Hippocampal formation (tissue), 2 donors: ENCODE measurements at places on chromosomes 1 and 21.

GRCh38 chr1:186888367-186888766 is 59.6 kb downstream of the PLA2G4A start:
- DNase-seq, result no peak

DNA sequence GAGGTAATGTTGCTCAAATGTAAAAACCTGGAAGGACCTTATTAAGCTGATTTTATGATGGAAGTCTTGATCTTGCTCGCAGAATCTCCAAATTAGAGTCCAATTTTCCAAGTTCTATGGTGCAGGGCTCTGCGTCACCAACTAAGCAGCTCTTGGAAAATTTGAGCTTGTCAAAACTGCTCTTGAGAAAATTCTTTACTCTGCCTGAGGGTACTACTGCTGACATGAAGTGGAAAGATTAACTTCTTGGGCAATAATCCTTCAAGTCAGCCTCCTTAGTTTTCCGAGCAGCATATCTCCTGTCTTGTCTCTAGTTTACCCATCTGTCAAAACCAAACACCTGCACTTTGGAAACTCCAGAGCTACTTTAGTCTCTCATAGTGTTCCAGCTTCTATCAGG is 293.7 kb downstream of the KCTD3 start:
- no peak for DNase-seq

GRCh38 chr1:57854436-57854835 is 430.6 kb upstream of the DAB1 start:
- DNase-seq, result no peak

GRCh38 chr1:145846201-145846612 is 777 bp downstream of the NUDT17 start:
- DNase-seq, result no peak

DNA sequence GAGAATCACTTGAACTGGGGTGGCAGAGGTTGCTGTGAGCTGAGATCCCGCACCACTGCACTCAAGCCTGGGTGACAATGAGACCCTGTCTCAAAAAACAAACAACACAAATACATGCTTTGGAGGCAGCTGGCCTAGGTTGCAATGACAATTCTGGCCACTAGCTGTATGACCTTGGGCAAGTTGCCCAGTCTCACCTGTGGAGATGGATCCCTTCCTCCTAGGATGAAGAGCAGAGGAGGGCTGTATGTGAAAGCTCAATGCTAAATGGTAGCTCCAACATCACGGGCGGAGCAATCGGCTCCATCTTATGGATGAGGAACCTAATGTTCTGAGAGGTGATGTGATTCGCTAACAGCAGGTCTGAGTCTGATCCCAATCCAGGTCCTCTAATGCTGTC is 20.6 kb downstream of the ADORA1 start:
- no peak for DNase-seq

GRCh38 chr1:230340526-230341161 is 85.5 kb downstream of the PGBD5 start:
- no peak for DNase-seq

- no peak for DNase-seq
These were observed 605 bp downstream of the TNFRSF9 start for GRCh38 chr1:7940034-7940433.

- no peak for DNase-seq
These were observed 215.4 kb downstream of the ASTN1 start for GRCh38 chr1:176949033-176949662.

DNA sequence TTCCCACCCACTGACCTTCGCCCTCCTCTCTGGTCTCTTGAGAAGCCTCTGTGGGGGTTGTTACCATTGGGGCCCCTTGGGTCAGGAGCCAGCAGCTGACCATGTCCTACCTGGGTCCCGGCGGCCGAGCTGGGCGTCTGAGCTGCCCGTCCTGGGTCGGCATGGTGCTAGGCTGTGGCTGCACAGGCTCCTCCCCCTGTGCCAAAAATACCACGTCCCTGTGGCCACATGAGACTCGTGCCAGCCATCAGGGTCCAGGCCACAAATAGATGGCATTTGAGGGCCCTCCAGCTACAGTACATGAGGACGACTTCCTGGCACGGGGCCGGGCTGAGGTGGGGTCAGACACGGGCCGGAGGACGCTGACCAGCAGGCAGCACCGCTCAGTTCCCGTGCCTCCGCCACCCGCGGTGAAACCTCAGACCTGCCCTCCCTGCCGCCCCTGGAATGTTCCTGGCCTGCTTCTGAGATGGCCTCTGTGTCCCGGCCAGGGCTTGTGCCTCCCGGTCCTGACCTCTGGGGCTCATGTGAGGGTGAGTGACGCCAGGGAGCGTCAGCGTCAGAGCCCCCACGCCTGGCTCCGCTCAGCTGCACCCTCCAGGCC is at the start of gene PERM1:
Gene PERM1 (minus strand): TSS at position 139 of the 604 bp plus-strand sequence. CDS start 1,064 bp downstream, outside the sequence.
- no peak for DNase-seq

- no peak for DNase-seq
These were observed 124.0 kb downstream of the BRINP3 start for GRCh38 chr1:190353538-190354101.

- DNase-seq, result no peak
These were observed 163.3 kb downstream of the DHRS3 start for GRCh38 chr1:12454406-12455391.

DNA sequence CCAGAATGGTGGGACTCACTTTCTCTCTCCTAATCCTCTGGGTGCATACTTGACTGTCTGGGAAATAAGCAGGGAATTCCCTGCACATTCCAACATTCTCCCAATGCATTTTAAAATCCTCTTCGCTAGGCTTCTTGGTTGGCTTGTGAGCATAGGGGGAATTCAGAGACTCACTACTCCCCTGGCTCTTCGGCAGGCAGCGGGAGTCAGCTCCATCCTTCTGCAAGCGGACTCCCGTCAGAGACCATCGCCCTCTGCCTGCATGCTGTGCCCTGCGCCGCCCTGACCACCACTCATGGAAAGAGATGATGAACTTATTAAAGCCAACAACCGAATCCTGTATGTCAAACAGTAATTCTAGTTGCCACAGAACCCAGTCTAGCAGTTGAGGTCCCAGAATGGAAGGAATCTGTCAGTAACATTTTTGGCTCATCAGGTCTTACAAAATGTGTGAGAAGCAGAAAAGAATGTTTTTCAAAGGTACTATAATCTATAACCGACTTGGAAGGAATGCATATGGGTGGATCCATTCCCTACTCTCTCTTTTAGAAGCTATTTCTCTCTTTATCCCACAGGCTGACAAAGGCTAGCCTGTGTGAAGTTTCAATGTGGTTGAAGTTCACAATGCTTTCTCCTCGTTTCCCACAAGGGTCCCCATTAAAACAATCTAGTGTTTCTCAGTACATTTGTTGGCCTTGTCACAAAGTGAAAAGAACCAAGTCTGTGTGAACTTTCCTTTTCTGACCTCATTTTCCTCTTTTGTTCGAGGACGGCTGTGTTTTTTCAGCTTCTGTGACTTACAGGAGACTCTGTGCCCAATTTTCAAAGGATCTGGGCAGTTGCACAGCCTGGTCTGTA is 119.1 kb upstream of the ADAR start:
- no peak for DNase-seq

DNA sequence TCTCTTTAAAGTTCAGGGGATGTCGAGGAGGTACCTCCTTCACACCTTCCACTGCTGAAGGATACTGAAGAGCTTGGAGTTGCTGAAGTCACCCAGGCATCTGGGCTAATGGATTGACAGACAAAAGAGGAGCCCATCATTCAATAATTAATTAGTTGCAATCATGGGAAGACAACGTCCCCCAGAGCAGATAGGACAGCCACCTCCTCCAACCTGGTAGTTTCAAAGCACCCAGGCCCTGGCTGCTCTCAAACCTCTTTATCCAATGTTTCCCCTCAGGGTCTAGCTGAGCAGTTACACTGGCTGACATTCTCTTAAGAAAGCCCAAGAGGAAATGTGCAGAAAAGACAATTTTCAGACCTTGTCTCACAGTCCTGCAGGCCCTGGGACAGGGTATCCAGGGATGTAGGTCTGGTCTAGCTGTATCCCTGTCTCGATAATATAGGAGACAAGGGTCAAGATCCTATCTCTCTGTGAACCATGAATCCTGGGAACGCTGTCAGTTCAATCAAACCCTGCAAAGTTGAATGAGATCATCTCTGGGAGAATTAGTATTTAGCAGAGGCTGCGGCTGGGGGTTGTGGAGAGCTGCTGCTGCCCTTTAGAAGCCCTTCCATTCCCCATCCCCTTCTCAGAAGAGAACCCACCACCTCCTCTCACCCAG is 1.1 kb downstream of the TSPAN2 start:
- no peak for DNase-seq

GRCh38 chr1:3251807-3252428 is 182.9 kb downstream of the PRDM16 start:
- DNase-seq, result no peak

- no peak for DNase-seq
These were observed 432 bp downstream of the EPHB2 start for GRCh38 chr1:22711071-22711470.

GRCh38 chr1:188857526-188858087 is 1620.1 kb downstream of the BRINP3 start:
- no peak for DNase-seq

DNA sequence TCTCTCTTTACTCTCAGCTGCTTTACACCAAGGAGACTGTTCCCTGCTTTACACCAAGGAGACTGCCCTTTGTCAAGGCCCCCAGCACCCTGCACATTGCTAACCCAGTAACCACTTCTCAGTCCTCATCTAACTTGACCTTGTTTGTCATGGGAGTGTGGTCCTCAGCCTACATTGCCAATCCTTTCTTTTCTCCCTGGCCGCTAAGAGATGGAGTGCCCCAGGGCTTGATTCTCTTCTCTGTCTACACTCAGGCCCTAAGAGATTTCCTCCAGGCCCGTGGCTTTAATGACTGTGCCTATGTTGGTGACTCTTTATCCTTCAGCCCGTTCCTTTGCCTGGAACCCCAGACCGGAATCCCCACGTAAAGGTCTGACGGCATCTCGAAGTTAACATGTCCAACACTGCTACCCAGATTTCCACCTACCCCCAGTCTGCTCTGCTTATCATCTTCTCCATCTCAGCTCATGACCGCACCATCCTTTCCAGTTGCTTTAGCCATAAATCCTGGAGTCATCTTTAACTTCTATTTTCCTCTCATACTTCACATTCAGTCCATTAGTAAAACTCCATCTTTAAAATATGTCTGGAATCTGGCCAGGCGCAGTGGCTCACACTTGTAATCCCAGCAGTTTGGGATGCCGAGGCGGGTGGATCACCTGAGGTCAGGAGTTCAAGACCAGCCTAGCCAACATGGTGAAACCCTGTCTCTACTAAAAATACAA is 9.5 kb upstream of the SEMA4A start:
- no peak for DNase-seq

GRCh38 chr21:25916226-25916625 is 181.5 kb downstream of the GABPA start:
- no peak for DNase-seq

DNA sequence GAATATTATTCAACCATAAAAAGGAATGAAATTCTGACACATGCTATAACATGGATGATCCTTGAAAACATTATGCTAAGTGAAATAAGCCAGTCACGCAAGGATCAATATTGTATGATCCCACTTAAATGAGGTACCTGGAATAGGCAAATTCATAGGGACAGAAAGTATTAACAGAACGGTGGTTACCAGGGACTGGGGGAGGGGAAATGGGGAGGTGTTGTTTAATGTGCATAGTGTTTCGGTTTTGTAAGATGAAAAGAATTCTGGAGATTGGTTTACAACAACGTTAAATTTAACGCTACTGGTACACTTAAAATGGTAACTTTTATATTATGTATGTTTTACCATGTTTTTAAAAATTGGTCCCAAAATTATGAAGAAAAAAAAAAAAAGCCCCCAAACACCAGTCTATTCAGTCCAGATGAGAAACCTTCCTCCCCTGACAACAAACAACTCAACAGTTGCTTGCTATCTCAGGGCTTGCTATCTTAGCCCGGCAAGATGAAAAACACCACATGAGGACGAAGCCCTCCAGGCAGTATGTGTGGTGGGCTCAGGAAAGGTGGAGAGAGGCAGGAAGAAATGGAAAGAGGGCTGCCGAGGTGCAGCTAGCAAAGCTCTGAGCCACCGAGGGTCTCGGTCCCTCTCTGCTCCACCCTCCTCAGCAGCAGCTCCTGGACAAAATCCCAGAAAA is 8.5 kb downstream of the NUAK2 start:
- DNase-seq, result no peak

DNA sequence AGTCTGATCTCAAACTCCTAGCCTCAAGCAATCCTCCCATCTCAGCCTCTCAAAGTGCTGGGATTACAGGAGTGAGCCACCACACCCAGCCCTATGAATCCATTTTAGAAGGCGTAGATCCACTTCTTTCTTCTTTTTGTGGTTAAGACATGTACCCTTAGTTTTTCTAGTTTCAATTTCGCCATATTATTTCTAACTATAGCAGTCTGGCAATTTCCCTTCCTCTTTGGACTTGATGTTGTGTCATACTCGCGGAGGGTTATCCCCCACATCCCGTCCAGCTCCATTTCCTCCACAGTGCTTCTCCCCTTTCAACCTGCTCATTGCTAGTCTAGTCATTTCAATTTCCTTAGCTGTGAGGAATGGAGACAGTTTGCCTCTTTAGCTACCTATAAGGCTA is 5.2 kb upstream of the LRRC8D start:
- no peak for DNase-seq

- DNase-seq, result no peak
These were observed 58.6 kb downstream of the IL23R start for GRCh38 chr1:67224856-67225255.

- DNase-seq, result no peak
These were observed 203.8 kb downstream of the PTPRC start for GRCh38 chr1:198842686-198843085.

DNA sequence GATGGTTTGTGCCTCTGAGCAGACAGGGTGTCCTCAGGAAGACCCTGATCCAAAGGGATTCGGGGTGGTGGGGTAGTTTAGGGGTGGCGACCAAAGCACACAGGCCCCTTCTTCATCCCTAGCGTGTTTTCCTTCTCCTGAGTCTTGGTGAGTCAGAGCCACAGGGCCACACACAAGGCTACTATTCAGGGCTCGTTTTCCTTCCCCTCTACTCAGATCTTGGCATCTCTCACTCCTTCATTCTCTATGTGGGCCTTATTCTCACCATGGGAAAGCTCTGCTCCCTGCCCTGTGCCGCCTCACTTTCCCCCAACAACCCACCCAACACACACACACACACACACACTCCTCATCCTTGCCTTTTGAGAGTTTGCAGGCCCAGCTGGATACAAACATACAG is 43.6 kb upstream of the WNT2B start:
- DNase-seq, result no peak
